Mesenteric fat pad (tissue), 1 donor: ENCODE measurements at places on chromosomes 4 and X. TPM values are rescaled to one million over a fixed set of nuclear protein-coding genes. Genes with fewer than 3 reads are reported as not detected.

Gene RTL3
- total RNA-seq, result not detected

Gene FGFBP2
- 16.3 TPM for total RNA-seq

GRCh38 chr4:85793233-85793585 lies 318.3 kb downstream of the ARHGAP24 start:
- no peak for DNase-seq

DNA sequence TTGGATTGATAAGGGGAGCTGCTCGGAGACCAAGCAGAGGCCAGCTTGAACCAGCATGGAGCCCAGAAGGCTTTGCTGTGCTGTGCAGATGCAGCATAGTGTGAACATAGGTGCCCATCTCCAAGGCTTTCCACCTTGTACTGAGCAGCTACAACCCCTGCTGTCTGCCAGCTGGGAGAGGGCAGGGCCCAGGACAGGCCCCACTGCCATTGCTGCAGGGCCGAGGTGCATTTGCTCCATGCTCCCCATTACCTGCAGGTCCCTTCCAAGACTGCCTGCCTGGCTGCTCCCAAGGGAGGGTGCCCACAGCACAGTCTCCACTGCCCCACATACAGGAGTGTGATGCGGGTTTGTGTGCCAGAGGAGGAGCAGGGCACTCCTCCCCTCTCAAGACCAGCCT lies 1016.0 kb upstream of the INTU start:
- no peak for DNase-seq

DNA sequence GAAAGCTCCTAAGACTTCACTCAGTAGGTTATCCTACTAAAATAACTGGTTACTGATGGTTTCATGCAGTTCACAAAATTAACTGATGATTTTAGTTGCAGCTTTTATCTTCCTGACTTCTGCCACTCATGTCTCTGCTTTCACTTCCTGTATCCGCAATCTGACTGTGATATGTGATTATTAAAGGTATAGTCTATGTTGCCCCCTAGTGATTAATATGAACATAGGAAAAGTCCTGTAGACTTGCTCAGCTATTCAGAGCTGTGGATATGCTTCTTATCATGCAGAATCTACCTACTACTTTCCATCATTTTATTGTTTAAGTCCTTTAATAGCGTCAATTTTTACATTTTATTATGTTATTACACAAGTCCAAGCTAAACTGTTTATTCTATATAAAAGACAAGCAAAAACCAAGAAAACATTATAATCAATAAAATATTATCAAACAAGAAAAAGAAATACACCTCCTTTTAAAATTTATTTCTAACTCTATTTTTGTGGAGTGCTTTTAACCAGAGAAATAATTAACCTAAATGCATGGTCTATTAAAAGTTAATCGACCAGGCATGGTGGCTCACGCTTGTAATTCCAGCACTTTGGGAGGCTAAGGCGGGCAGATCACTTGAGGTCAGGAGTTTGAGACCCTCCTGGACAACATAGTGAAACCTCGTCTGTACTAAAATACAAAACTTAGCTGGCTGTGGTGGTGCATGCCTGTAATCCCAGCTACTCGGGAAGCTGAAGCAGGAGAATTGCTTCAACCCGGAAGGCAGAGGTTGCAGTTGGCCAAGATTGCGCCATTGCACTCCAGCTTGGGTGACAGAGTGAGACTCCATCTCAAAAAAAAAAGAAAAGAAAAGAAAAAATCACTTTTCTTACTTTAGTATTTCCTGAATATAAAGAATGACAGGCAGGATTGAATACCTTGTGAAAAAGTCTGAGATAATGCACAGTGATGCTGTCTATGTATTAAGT lies 40.4 kb upstream of the TLR2 start:
- no peak for DNase-seq
